Caki2 (cell line): ENCODE measurements at places on chromosomes 2 and 18. TPM values are rescaled to one million over a fixed set of nuclear protein-coding genes. Genes with fewer than 3 reads are reported as not detected.
A peak's percentile ranks its signal among the peaks of the same experiment; 100 is the strongest.

GRCh38 chr2:54372361-54372760 is 83.8 kb upstream of the SPTBN1 start:
- DNase-seq, result no peak

DNA sequence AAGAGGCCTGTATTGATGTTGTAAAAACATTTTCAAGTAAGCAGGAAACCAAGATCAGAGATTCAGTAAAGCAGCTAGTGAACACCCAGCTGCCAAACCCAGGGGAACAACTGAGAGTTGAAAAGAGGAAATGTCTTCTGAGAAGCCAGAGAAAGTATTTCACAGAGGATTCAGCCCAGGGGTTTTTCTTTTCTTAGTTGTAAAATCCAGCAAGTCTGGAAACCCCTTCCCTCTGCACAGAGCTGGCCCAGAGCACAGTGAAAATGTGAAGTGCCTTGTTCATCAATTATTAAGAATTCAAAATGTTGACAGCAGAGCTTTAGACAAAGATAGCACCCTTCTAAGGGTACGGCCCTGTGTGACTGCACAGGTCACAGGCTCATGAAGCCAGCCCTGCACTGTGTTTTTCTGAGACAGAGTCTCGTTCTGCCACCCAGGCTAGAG is 28.4 kb downstream of the AFF3 start:
- no peak for DNase-seq

- no peak for DNase-seq
Measured at GRCh38 chr2:159151198-159152127, 135.0 kb downstream of the WDSUB1 start.

DNA sequence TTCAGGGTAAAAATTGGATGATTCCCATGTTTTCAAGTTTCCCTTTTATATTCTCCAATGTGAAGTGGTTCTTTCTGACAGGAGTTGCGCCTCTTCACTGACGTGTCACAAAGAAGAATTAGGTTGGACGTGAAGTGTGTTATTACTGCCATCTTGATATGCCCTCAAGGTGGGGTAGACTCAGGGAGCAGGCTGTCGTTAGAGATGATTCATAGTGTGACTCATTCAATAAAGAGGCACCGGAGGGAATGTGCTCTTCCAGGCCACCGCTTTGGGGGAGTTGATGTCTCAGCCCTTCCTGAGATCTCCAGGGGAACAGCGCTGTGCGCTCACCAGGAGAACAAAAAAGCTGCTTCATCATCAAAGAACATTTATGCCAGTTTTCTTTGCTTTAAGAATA is 3.6 kb upstream of the DGKD start:
- peak; percentile 87 for DNase-seq

DNA sequence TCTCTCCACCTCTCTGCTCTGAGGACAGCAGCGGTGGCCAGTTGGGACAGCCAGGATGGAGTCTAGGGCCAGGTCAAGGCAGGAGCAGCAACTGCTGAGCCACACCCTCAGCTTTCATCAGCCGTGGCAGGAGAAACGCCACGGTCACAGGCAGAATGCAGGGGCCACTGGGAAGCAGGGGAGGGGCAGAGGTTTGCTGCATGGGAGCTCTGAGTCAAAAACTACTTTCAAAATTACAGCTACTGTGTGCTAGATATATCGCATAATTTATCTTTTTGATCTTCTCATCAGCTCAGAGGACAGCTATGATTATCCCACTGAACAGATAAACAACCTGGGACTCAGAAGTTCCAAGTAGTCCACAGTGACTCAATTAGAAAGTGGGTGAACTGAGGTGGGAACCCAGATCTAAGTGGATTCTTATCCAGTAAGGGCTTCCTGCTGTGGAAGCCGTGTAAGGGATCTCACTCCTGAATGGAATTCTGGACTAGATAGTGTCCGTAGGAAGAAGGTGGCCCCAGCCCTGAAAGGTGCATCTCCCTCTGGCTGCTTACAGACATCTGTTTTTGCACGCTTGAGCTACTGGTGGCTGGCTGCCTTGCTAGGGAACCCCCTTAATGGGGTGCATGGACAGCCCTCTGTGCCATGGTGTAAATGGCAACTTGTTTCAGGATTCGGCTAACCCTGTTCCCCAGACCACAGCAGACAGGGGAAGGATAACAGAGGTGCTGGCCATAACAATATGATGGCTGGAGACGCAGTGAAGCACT is 194.6 kb upstream of the SMAD2 start:
- DNase-seq, result no peak

- no peak for DNase-seq
Measured at GRCh38 chr2:227192491-227192890, 28.1 kb downstream of the COL4A3 start.

- peak; percentile 51 for DNase-seq
Measured at GRCh38 chr2:234427081-234428061, 69.5 kb downstream of the ARL4C start.

- DNase-seq, result no peak
Measured at GRCh38 chr2:123080331-123080730, 944.8 kb upstream of the CNTNAP5 start.

DNA sequence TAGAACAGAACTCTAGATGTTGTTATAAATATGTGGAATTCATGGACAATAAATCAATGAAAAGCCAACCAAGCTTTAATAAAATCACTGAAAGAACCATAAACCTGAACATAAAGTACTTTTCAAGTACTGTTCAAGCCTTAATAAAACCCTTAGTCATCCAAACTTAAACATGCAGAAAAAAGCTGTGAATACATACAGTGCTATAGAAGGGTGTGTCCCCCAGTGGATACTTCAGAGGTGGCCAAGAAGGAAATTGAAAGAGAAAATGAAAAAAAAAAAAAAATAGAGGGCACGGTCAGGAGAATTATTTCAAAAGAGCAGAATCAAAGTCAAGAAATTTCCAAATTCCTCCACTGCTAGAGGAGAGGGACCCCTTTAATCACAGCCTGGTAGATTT is 141.1 kb downstream of the SP100 start:
- no peak for DNase-seq

- no peak for DNase-seq
Measured at GRCh38 chr2:60312618-60313017, 240.8 kb downstream of the BCL11A start.

GRCh38 chr18:72848503-72849237 is 19.1 kb downstream of the NETO1 start:
- no peak for DNase-seq

DNA sequence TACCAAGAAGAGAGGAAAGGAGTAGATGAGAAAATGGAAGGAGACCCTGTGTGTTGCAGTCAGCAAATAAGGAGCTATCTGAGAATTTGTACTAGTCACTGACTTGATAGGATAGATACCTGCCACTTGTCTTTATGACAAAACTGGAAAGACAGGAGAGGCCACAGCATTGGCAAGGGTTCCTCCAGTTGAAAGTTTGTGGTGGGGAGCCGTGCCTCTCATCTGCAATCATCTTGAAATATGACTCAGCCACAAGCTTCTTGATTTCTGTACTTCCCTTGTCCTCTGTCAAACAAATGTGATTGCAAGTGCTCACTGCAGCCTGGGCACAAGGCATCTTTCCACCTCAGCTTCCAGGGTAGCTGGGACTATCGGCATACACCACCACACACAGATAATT is 99.1 kb downstream of the GREB1L start:
- no peak for DNase-seq

DNA sequence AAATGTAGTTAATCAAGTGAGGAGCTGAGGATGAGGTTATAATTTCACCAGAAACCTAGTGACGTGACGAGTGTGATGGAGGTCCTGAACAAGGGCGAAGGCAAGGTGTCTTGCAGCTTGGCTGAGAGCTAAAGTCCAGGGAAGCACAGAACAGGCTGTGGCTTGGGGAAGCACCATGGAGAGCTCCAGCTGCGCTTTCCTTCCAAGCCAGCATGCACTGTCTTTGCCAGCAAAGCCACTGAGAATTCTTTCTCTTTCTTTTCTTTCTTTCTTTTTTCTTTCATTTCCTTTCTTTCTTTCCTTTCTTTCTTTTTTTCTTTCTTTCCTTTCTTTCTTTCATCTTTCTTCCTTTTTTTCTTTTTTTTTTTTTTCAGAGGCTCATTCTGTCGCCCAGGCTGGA is 239.3 kb downstream of the FBXO15 start:
- peak; percentile 4 for DNase-seq

- DNase-seq, result no peak
Measured at GRCh38 chr2:61604433-61604832, 66.3 kb upstream of the XPO1 start.

DNA sequence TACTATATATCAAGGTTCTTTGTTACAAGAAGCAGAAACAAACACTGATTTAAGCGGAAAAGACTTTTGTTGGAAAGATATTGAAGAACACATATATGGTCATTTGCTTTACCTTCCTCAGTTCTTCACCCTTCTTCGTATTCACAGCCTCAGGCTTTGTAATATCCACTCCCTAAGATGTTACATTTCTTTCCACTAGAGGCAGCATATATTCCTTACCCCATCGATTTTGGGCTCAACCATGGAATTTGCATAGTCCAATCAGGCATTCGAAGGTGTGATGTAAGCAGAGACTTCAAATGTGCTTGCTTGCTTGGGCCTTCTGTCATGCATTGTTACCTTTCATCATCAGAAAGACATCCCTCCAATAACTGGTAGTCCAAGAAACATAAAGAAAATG is 287.4 kb downstream of the PID1 start:
- no peak for DNase-seq

GRCh38 chr2:233974530-233975071 is 57.4 kb downstream of the TRPM8 start:
- DNase-seq, result peak; percentile 96

DNA sequence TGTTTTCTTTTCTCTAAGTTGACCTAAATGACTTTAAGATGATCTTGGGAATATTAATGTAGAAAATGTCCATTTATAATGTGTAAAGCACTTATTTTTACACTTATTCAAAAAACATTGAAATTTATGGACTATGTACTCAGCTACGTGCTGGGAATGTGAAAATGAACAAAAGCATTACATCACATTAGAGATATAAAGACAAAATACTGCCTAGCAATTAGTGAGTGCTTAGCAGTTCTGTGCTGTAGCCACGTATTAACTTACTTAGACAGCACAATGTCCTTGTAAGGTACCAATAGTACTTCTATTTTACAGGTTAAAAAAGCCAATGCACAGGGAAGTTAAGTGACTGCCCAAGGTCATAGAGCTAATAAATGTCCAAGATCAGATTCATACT is 103.8 kb upstream of the TTN start:
- DNase-seq, result no peak

DNA sequence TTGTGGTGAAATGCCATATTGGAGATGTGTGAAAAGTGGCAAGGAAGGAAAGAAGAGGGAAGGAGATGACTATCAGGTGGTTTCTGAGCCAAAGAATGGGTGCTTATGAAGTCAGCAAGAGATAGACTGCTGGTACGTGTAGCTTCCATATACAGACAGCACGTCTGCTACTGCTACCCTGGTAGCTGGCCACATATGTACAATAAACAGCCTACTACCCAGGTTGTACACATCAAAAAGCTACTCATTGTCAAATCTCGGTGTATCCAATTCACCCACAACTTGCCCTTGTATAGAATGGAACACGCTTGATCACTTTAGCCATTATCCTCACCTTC is 761.8 kb downstream of the LRRTM4 start:
- no peak for DNase-seq

- DNase-seq, result peak; percentile 30
Measured at GRCh38 chr2:121140734-121141133, 144.3 kb downstream of the TFCP2L1 start.

GRCh38 chr18:47050468-47050867 is 15.0 kb upstream of the ELOA2 start:
- DNase-seq, result no peak

SLC5A7 gene
- not detected in 2 replicates for total RNA-seq

KLHL14 gene
- 1.6 and 2.2 TPM in 2 replicates for total RNA-seq

SDC1 gene
- total RNA-seq, result 187 and 188 TPM in 2 replicates

TXNDC9 gene
- total RNA-seq, result 92.7 and 117 TPM in 2 replicates

LBX2 gene
- 28.5 and 41.0 TPM in 2 replicates for total RNA-seq

IL1F10 gene
- total RNA-seq, result not detected in 2 replicates

LAMA1 gene
- 23.4 and 38.2 TPM in 2 replicates for total RNA-seq

CRYGD gene
- total RNA-seq, result not detected in 2 replicates

MALT1 gene
- total RNA-seq, result 22.0 and 23.6 TPM in 2 replicates

METTL5 gene
- 68.4 and 101 TPM in 2 replicates for total RNA-seq
